Neuronal stem cell (in vitro differentiated cells): ENCODE measurements at places on chromosomes 5 and 9.

GRCh38 chr9:91223000-91223399, 138.7 kb downstream of the AUH start:
- DNase-seq: no peak

DNA sequence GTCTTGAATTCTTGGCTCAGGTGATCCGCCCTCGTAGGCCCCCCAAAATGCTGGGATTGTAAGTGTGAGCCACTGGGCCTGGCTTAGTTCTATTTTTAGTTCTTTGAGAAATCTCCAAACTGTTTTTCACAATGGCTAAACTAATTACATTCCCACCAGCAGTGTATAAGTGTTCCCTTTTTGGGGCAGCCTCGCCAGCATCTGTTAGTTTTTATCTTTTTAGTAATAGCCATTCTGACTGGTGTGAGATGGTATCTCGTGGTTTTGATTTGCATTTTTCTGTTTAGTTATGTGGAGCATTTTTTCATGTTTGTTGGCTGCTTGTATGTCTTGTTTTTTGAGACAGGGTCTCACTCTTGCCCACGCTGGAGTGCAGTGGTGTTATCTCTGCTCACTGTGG, 28.2 kb downstream of the CNOT6 start:
- DNase-seq: no peak

- DNase-seq: no peak
These were observed 187.3 kb downstream of the RAB3C start for GRCh38 chr5:58770136-58770535.

- DNase-seq: no peak
These were observed 265.2 kb downstream of the DMAC1 start for GRCh38 chr9:7534211-7534935.

DNA sequence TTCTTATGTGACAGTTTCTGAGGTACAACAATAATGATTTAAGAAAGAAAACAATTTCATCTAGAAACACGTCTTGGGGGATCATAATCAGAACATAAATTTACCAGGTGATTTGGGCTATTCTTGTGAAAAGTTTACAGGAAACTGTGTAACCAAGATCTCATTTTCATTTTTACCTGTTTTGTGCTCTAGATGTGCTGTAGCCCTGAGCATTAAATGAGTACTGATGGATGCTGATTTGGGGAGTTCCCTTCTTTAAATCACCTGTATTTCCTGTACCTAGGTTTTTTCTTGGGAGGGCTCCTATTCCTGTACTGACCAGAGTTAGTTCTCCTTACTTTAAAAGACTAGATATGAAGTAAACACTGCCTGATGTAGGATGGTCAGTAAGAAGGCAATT, 12.7 kb downstream of the MATR3 start:
- DNase-seq: no peak

GRCh38 chr9:87065981-87066380, 118.7 kb upstream of the GAS1 start:
- no peak for DNase-seq

- DNase-seq: no peak
These were observed 147.8 kb downstream of the AOPEP start for GRCh38 chr9:94874316-94874715.

DNA sequence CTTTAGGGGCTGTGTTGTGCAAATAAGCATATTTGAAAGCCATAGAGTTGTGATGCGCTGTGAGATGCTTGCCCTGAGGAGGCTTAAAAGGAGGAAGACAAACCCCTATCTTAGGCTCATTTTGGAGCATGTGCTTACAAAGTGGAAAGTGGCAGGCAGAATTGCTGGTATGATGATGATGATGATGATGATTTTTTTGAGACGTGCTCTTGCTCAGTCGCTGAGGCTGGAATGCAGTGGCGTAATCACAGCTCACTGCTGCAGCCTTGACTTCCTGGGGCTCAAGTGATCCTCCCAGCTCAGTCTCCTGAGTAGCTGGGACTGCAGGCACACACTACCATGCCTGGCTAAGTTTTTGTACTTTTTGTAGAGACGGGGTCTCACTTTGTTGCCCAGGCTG, 1.7 kb downstream of the CNOT8 start:
- no peak for DNase-seq

- DNase-seq: no peak
These were observed 208.0 kb downstream of the CHSY3 start for GRCh38 chr5:130112246-130112645.

- no peak for DNase-seq
These were observed 24.9 kb downstream of the PITX1 start for GRCh38 chr5:135008981-135009735.

- DNase-seq: no peak
These were observed 3.9 kb downstream of the MLLT3 start for GRCh38 chr9:20618361-20618802.

DNA sequence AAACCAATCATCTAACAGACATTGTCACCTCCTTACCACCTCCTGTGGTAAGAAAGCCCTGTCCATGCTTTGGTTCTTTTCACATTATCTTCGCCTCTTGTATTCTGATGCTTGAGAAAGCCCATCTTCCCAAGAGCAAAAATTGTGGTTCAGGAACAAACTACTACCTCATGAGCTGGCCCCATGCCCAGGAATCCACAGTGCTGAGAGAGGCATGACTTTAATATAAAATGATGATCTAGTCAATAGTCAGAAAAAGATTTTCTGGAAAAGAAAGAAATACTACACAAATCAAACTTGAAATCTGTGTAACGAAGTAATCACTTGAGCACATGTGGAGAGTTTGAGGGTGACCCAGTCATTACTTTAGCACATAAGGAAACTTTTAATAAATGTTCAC, 94.7 kb downstream of the FGF10 start:
- DNase-seq: no peak

GRCh38 chr9:125295657-125296056, 34.0 kb downstream of the GAPVD1 start:
- no peak for DNase-seq

GRCh38 chr5:55104946-55105701, 2.7 kb downstream of the GZMA start:
- no peak for DNase-seq

DNA sequence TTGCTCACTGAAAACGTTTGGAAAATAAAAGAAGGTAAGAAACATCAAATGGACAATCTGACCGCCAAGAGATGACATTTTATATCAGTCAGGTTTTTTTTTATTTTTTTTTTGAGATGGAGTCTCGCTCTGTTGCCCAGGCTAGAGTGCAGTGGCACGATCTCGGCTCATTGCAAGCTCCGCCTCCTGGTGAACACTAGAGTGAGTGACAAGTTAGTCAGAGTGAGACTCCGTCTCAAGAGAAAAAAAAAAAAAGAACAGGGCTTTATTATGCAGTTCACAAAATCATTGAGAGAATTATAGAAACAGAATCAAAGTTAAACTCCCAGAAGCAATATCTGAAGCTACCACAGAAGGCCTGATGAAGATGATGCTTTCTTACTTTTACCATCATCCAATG, 70.1 kb downstream of the DTWD2 start:
- DNase-seq: no peak

DNA sequence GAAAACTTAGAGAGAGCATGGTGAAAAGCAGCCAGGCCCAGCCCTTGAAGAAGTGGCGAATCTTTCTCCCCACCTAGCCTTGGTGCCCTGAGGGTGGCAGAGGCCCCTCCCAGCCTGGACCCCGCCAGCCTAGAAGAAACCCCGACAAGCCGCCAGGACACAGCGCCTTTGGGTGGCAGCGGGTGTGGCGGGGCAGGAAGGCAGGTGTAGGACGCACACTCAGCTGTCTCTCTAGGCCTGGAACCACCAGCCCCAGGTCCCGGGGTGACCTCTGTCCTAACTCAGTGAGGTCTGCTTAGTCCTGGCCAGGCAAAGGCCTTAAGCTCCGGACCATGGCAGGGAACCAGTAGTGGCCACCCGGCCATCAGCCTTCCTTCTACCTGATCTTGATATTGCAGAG, 178.3 kb downstream of the BARX1 start:
- DNase-seq: no peak

GRCh38 chr9:89558948-89559347, 45.9 kb upstream of the GADD45G start:
- no peak for DNase-seq

- no peak for DNase-seq
These were observed 463.8 kb downstream of the TLE1 start for GRCh38 chr9:81225596-81225995.

GRCh38 chr5:175418251-175418650, 25.7 kb downstream of the DRD1 start:
- DNase-seq: no peak

- no peak for DNase-seq
These were observed 69.9 kb downstream of the FGF1 start for GRCh38 chr5:142615948-142616347.

GRCh38 chr5:164296603-164297080, 791.2 kb downstream of the MAT2B start:
- peak; percentile 88 for DNase-seq

DNA sequence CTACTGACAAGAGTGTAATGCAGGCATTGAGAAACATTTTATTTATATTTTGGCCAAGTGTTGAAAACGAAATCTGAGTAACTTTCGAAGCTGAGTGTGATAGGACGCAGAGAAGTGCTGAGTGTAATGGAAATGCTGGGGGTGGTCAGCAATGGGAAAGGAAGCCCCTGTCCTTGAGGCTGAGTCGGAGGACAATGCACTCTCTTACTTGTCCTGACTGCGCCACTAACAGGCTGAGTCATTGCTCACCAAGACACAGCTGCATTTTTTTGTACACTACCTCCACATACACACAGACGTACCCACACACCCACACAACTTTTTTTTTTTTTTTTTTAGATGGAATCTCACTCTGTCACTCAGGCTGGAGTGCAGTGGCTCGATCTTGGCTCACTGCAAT, 637.7 kb downstream of the SLCO4C1 start:
- DNase-seq: no peak

DNA sequence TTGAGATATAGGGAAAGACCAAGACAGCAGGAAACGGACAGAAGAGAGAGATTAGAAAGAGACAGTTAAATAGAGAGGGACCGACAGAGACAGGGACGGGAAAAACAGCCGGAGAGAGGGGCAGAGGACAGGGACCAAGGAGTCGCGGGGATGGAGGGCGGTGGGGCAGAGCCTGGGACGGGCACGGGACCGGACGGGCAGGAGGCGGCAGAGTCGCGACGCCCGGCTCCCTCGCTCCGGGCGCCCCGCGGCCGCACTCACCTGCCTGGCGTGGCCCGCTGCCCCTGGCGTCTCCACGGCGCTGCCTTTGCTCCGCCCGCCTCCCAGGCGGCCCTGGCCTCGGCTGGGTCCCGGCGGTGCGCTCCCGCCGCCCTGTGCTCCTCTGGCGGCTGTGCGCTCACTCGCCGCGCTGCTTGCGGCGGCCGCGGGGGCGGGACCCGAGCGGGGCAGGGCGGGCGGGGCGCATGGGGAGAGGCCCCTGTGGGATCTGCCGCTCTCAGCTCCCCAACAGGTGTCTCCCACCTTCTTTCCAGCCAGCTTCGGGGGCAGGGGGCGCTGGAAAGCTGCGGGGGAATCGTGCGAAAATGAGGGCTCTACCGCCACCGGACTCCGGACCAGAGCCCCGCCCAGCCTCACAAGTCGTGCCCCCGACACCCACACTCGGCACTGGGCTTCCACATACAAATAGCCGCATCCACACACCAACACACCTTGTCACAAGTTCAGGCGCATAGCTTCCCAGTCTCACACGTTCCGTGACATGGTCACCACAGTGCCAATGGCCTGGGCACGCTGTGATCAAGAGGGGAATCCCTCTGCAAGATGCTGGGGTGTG, at the start of gene ARID3C:
ARID3C (minus strand) TSS at position 411 of the 835 bp plus-strand sequence. CDS start 1,052 bp downstream, outside the sequence.
- DNase-seq: no peak

DNA sequence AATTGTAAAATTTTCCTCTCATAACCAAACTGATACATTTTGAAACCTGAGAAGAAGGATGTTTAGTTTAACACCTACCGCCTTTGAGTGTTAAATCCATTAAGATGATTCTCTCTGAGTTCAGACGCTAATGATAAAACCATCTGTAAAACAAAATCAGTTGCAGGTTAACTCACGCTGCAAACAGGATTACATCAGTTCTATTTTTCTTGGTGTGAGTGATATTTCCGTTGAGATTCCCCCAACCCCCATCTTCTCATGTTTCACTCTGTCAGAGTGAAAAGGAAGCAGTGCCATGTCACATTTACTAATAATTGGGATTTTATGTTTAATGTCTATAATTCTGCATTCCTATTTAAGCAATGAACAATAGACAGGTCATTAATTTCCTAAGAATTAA, 146.5 kb downstream of the FANCC start:
- DNase-seq: no peak

DNA sequence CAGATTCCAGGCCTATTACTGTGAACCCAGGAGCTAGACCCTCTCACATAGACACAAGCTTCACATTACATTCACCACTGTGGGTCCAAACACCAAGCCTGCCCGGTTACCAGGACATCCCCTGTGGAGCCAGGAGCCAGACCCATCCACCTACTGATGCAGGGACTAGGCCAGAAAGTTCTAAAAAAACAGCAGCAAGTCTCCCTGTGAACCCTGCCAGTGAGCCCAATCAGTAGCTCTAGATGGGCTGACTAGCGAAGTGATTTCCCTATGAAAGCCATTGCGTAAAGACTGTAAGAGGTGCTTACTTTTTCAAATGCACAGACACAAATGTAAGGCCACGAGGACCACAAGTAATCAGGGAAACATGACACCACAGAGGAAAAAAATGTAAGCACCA, 352.3 kb downstream of the TMEM161B start:
- no peak for DNase-seq

DNA sequence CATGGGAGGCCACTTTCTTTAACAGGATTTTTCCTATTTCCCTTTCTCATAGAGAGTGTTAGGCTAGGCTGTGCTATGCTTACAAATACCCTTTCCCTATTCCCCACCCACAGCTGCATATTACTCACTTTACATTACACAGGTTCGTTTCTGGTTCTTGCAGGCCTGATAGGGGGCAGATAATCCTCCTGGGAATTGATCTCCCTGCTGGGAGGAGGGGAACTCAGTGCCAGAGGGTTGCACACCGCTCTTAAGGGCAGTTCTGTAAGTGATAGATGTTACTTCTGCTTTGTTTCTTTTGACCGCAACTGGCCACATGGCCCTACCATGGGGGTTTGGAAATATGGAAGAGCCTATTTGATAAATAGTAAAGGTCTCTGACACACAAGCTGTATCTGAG, 54.0 kb upstream of the NTRK2 start:
- no peak for DNase-seq

DNA sequence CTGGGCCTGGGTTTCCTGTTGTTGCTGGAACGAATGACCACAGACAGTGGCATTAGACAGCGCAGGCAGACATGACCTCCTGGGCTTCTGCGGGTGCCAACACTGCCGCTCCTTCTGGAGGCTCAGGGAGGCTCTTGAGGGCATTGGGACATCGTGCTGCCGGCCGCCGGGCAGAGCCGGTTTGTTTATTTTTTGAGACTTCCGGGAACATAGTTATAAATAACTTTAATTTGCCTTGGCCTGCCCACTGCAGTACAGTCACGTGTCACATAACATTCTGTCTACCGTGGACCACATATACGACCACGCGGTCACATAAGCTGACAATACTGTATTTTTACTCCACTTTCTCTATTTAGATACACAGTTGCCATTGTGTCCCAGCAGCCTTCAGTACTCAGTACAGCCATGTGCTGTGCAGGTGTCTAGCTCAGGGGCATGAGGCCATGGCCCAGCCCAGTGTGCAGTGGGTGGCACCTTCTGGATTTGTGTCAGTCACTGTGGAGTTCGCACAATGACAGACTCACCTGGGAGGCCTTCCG, 8.2 kb upstream of the TOR4A start:
- no peak for DNase-seq
